ENCODE measurements at places on chromosomes 6 and 20.

DNA sequence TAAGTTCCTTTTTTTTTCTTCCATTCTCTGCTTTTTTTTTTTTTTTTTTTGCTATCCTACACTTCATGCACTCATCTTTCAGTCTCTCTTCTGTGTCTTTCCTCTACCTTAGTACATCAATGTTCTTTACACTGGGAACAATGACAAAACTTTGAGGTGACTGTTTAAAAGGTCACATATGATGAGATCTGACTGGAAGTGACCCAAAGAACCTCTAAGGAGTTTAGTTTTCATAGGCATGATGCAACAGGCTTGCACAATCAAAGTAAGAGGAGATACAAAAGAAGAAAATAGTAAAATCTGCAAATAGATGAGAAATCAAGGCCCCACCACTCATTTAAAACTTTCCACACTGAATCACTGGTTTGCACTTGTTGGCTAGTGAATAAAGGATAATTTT, 840.8 kb downstream of the TBC1D32 start:
- no peak for DNase-seq

DNA sequence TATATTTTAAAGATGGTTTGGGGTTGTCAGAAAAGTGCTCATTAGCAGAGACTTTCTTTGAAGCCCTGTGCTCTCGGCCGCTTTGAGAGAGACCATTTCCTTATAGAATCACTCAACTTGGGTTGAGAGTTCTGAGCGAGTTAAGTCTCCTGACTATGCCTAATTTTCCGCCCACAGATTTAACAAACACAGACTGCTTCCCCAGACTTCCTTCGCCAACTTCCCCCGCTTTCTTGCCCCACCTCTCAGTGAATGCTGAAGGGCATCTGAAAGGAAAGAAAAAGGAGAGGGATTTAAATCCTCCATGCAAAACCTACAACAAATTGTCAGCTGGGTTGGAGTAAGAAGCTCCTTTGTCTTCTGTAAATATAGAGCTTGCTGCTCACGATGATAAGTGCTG, 224.0 kb downstream of the EYA2 start:
- DNase-seq = no peak

GRCh38 chr6:77456531-77457248, 6.6 kb downstream of the HTR1B start:
- peak; percentile 98 for DNase-seq

- peak; percentile 39 for DNase-seq
These were observed 76.0 kb upstream of the CD93 start for GRCh38 chr20:23161968-23162696.

DNA sequence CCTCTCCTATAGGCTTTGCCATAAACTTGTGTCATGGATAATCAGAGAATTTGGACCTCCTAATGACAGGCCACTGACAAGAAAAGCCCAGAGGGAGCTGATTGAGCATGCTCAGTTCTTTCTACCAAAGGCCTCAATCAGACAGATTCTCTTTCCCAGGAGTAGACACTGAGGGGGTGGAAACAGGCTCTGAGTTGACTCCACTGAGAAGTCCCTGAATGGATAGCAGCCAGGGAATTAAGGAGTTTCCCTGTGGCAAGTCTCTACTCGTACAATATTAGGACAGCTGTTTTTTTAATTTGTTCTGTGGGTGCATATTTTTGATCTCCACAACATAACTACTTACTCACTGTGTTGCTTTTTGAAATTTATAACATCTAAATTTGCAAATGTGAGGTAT, 63.3 kb downstream of the SLC16A10 start:
- no peak for DNase-seq

DNA sequence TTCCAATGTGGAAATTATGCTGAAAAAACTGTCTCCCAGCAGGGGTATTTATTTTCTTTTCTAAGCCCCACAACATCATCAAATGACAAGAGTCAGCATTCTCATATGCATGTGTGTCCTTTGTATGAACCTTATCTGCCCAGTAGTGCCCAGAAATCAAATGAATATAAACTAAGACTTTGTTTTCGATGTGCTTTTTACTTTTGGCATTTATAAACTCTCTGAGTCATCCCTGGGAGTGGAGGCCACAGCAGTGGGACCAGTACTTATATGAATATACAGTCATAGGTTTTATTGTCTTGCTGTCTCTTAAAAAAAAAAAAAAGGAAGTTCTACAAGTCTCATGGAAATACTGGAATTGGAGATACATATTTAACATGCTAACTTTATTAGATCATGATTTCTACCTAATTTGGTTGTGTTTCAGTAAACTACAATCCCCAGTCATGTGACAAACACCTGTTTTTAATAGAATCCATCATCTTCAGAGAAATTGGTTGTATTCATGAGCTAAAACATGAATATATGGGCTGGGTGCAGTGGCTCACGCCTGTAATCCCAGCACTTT, 99.2 kb upstream of the TMEM181 start:
- peak; percentile 65 for DNase-seq

DNA sequence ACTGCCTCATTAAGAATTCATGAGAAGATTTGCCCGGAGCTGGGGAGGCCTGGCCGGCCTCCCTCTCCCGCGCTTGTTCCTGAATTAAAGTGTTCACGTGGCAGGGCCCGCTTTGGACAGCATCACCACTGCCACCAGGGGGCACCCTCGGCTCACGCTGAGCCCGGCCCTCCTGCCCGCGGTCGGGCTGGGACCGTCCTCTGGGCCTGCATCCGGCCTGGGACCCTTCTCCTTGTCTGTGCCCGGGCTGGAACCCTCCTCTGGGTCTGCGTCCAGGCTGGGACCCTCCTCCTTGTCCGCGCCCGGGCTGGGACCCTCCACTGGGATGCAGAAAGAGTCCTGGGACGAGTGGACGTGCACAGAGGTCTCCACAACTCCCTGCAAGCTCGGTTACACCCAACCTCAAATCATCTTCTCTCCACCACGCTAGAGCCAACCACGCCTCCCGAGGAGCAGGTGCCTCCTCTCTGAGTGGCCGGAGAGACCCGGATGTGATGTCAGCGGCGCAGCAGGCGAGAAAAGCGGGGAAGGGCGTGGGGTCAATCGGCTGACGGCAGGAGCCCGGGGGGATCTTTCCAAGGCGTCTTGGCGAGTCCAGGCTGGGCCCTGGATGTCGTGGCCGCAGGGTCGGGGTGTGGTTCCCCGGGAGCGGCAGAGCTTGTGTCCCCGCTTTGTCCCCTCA, 50.9 kb upstream of the DACT2 start:
- DNase-seq = no peak

Data from fibroblast of skin of left quadriceps (primary cell).